ENCODE measurements at places on chromosomes 12 and 14.

DNA sequence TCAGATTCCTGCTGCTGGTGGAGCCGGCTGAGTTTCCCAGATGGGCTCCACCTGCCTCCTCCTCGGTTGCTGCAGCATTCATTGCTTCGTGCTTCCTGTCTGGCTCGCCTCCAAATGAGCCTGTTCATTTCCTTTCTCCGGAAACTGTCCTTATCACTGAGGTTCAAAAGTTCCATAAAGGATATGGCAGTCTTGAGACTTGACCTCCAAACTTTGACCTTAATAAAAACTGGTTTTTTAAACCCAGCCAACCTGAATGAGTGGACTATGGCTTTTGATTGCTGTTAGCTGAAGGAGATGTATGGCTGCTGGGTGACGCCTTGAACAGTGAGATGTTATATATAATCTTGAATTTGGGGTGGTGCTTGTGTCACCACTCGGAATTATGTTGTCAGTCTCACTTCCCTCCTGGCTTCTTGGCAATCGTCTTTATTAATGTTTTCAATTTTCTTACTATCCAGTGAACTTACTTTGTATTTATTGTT, 62.7 kb downstream of the RASSF3 start:
- no peak for DNase-seq

- no peak for DNase-seq
Observed at GRCh38 chr14:94307410-94307992, 14.4 kb upstream of the SERPINA10 start.

DNA sequence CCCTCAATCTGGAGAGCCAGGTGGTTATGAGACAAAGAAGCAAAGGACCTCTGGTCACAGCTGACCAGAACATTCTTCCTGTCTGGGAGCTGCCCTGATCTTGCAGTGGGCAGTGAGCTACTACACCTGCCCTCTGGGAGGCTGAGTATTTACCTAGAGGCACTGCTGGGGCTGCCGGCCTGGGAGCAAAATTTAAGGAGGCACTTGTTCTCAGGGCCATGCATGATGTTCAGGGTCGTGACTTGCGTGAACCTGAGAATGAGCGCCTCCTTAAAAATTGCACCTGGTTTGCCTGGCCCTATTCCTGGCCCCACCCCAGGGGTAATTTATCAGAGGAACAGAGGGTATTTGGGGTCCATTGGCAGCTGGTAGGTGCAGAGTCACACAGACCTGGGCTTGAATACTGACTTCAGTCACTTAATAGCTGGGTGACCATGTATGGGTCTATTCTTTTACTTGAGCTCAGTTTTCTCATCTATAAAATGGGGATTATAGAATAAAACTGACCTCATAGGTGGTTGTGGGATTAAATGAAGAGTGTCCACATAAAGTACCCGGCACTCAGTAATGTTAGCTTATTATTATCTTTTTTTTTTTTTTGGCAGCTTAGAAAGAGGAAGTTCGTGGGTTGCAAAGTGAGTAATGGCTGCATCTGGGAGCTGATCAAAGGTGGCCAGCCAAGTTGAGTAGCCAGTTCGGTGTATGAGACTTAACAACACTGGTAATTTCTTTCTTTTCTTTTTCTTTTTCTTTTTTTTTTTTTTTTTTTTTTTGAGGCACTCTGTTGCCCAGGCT, 107.4 kb upstream of the MED13L start:
- no peak for DNase-seq

DNA sequence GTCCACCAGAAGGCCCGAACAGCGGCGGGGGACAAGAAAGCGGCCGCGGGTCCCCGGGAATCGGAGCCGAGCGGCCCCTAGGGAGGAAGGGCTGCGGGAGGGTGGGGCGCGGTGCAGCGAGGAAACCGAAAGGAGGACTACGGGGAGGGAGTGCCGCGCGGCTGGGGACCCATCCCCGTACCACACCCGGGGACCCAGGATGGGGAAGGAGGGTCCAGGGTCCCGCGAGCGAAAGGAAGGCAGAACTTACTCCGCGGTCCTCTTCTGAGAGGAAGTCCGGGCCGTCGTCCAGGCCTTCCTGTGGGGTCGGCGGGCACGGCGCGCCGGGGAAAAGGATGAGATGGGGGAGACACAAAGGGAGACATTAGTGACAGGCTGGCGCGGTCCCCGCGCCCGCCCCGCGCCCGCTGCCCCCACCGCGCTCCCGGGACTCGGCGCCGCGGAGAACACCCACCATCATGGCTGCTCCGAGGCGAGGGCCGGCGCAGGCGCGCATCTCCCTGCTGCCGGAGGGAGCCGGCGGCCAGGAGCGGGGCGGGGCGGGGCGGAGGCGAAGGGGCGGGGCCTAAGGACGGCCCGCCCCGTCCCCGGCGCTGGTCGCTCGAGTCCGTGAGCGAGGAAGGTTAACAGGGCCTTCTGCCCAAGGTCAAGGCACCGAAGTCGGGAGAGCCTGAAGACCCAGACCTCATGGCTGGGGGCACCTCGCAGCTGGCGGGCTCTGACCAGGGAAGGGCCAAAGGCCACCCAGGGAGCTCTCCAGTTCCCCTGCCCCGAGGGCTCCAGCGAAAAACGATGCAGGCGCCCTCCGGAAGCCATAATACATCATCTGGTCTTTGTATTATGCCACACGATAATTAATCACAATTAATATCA, at the start of gene SNX6:
Gene SNX6 (minus strand): TSS at position 492 of the 873 bp plus-strand sequence. CDS start 32 bp downstream, at position 460.
- DNase-seq: peak; percentile 87

DNA sequence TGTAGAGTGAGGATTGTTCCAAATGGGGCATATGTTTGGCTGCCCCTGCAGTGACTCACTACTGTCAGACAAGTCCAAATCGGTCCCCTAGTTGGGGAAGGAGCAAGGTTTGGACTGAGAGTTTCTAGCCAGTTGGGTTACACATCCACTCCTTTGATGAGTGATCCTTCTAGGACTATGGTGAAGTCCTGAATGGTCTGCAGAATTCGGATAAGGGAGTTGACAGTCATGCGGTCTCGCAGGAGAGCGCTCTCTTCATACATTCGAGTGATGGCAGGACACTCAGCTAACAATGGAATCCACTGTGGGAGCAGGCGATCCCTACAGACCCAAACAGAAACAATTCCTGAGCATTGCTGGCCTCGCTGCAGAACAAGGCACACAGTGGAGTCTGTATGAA, 61.5 kb upstream of the SINHCAF start:
- DNase-seq: no peak

GRCh38 chr14:68783408-68784225, 9.2 kb downstream of the ZFP36L1 start:
- no peak for DNase-seq

DNA sequence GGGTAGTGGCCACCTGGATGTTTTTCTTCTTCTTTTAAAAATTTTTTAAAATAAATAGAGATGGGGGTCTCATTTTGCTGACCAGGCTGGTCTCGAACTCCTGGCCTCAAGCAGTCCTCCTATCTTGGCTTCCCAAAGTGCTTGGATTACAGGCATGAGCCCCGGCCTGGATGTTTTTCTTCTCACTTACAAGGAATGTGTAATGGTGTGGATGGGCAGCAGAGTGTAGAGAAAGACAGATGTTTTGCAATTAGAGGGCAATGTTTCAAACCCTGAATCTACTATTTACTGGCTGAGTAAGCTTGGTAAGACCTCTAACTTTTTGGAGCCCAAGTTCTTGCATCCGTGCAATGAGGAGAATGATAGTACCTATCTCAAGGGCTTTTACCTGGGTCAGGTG, 48.1 kb downstream of the ADCK1 start:
- DNase-seq: no peak

DNA sequence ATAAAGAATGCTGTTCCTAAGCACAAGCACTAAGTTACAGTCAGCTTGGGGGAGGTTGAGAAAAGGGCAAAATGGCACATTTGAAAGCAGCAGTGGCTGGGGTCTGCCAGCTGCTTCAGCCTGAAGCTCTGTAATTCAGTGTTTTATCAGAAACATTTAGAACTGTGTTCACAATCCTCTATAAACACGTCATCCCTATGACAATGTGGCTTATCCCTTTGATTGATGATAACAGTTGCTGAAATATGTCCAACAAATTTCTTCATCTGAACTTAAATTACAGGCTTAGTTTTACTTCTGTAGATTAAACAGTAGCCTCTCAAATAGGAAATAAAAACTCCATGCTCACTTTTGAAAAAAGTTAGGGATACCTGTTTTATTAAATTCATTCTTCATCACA, 108.8 kb downstream of the VEZT start:
- DNase-seq: no peak

DNA sequence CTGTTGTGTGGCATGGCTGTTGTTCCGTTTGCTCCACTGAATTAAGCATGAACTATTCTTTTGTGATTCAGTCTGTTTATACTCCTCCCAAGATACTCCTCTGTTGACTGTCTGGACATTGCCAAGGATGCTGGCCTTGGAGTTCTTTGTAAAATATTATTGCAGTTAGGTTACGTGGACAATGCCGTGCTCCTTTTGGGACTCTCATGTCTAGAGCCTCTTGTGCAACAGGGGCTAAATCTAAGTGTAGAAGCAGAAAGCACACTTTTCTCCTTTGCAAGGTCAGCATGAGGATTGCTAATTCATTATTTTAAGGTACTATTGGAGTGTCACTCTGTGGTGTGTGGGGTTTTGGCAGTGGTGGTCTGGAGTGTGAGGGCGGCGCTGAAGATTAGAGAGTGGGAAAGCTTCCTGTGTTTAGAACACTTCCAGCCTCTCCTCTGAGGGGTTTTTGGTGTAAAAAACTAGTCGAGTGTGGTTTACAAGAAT, 125.4 kb downstream of the SAMD4A start:
- no peak for DNase-seq
